ENCODE measurements at places on chromosomes 4 and X. TPM values are rescaled to one million over a fixed set of nuclear protein-coding genes. Genes with fewer than 3 reads are reported as not detected.

NOCT gene
- total RNA-seq: 34.8 TPM

ADAD1 gene
- total RNA-seq: not detected

PDGFC gene
- 48.9 TPM for total RNA-seq

WWC2 gene
- total RNA-seq: 35.7 TPM

CPZ gene
- not detected for total RNA-seq

UCP1 gene
- not detected for total RNA-seq

SATL1 gene
- total RNA-seq: under 0.01 TPM

LPAR4 gene
- total RNA-seq: not detected

S100G gene
- not detected for total RNA-seq

ADGRL3 gene
- total RNA-seq: not detected

EXOC1L gene
- not detected for total RNA-seq

HSD17B13 gene
- total RNA-seq: not detected

SFRP2 gene
- not detected for total RNA-seq

PABPC1L2A gene
- total RNA-seq: not detected

APOOL gene
- total RNA-seq: 11.3 TPM

AREG gene
- total RNA-seq: 2,145 TPM

ASB9 gene
- 1.9 TPM for total RNA-seq

TMSB15B gene
- total RNA-seq: 10.3 TPM

All from mammary epithelial cell (primary cell).